ENCODE measurements at places on chromosomes 16 and 17. TPM values are rescaled to one million over a fixed set of nuclear protein-coding genes. Genes with fewer than 3 reads are reported as not detected.

- H3K4me3 ChIP-seq, result no peak overlapping the region
- H3K36me3 ChIP-seq, result no peaks in the 10 kb centered on the region
- no peaks in the 10 kb centered on the region for H3K4me1 ChIP-seq
- no peak for DNase-seq
- no peak overlapping the region for H3K27ac ChIP-seq
Observed at GRCh38 chr17:63358111-63358839, 87.8 kb downstream of the CYB561 start.

- H3K4me1 ChIP-seq, result no peaks in the 10 kb centered on the region
- H3K4me3 ChIP-seq, result no peak overlapping the region
- H3K27ac ChIP-seq, result no peak overlapping the region
- no peaks in the 10 kb centered on the region for H3K36me3 ChIP-seq
Observed at GRCh38 chr16:55465077-55465896, 13.7 kb upstream of the MMP2 start.

EFCAB5 gene
- not detected for total RNA-seq

- H3K4me3 ChIP-seq, result no peak overlapping the region
- H3K27ac ChIP-seq, result peak overlapping the region; percentile 6
- DNase-seq, result no peak
- no peaks in the 10 kb centered on the region for H3K27me3 ChIP-seq
Observed at GRCh38 chr17:69761767-69762321, 313.2 kb upstream of the KCNJ16 start.

- peaks cover 43% of the 10 kb centered on the region for H3K36me3 ChIP-seq
- H3K4me1 ChIP-seq, result peaks cover 17% of the 10 kb centered on the region
- no peaks in the 10 kb centered on the region for H3K27me3 ChIP-seq
- no peak overlapping the region for H3K27ac ChIP-seq
- H3K4me3 ChIP-seq, result no peak overlapping the region
- no peak for DNase-seq
Observed at GRCh38 chr17:4241535-4241934, 22.2 kb downstream of the ANKFY1 start.

NPIPB2 gene
- total RNA-seq, result 5.4 TPM

GRCh38 chr17:73621685-73622084 lies 22.6 kb downstream of the SDK2 start:
- H3K36me3 ChIP-seq, result no peaks in the 10 kb centered on the region
- no peaks in the 10 kb centered on the region for H3K4me1 ChIP-seq
- no peak overlapping the region for H3K27ac ChIP-seq
- H3K4me3 ChIP-seq, result no peak overlapping the region
- no peaks in the 10 kb centered on the region for H3K27me3 ChIP-seq

GLP2R gene
- total RNA-seq, result 9.1 TPM

GRCh38 chr16:29148131-29148691 lies 163.4 kb downstream of the LAT start:
- H3K36me3 ChIP-seq, result no peaks in the 10 kb centered on the region
- no peak overlapping the region for H3K4me3 ChIP-seq
- H3K4me1 ChIP-seq, result no peaks in the 10 kb centered on the region
- H3K27ac ChIP-seq, result no peak overlapping the region
- no peak for DNase-seq
